CD4-positive, alpha-beta T cell treated with Interferon alpha-2 for 1 hour (primary cell): ENCODE measurements at places on chromosomes 11 and 22.

DNA sequence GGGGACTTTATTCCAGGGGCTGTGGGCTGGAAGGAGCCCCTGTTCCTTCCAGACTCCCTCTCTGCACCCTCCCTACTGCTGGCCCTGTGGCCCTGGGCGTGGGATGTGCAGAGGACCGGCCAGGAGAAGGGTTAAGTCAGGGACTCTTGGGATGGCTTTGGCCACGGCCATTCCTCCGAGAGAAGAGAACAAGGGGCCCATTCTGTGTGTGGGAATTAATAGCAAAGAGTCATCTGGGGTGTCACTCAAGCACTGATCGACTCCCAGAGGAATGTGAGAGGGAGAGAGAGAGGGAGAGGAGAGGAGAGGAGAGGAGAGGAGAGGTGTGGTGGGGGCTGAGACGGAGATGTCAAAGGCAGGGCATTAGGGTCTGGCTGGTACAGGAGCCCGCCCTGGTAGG is 14.2 kb upstream of the SOX10 start:
- no peak for DNase-seq

DNA sequence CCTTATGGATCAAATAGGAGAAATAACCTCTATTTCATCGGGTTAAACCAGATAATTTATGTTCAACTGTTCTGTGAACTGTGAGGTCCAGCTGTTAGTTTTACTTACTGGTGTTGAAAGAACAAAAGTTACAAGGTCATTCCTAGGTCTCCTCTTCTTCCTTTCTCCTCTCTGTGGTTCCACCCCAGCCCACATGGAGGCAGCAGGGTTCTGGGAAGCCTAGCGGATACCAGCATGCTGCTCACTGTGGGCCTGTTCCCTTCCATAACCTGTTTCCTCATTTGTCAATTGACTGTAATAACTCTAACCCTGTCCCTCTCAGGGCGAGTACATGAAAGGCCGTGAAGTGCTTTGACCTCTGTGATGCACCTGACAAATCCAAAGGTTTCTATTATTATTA is 27.8 kb downstream of the RELT start:
- peak; percentile 21 for DNase-seq

DNA sequence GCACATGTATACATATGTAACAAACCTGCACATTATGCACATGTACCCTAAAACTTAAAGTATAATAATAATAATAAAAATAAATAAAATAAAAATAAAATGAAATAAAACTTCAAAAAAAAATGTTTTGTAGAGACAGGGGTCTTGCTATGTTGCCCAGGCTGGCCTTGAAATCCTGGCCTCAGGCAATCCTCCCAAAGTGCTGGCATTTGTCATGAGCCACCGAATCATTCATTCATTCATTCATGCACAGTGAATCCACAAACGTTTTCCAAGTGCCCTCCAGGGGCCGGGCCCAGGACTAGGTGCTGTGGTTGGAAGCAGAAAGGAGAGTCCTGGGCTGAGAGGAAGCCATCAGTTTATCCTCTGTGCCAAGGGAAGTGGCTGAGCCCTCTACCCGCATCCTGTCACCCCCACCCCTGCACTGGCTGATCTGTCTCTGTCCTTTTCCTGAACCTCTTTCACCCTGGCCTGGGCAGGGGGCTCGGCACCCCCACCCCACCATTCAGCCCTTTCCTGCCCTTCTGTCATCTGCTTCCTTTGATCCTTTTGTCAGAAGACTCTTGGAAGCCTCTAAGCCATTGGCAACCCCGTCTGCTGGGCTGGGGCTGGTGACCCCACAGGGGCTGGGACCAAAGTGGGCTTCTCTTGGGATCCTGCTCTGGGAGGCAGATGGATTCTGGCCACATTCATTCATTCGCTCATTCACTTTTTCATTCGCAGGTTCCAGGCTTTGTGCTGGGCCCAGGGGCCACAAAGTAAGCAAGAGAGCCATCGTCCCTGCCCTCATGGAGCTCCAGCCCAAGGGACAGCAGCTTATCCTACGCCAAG is 84.3 kb downstream of the IGLL1 start:
- DNase-seq, result no peak

- no peak for DNase-seq
Measured at GRCh38 chr11:76596652-76597051, 73.9 kb downstream of the LRRC32 start.

DNA sequence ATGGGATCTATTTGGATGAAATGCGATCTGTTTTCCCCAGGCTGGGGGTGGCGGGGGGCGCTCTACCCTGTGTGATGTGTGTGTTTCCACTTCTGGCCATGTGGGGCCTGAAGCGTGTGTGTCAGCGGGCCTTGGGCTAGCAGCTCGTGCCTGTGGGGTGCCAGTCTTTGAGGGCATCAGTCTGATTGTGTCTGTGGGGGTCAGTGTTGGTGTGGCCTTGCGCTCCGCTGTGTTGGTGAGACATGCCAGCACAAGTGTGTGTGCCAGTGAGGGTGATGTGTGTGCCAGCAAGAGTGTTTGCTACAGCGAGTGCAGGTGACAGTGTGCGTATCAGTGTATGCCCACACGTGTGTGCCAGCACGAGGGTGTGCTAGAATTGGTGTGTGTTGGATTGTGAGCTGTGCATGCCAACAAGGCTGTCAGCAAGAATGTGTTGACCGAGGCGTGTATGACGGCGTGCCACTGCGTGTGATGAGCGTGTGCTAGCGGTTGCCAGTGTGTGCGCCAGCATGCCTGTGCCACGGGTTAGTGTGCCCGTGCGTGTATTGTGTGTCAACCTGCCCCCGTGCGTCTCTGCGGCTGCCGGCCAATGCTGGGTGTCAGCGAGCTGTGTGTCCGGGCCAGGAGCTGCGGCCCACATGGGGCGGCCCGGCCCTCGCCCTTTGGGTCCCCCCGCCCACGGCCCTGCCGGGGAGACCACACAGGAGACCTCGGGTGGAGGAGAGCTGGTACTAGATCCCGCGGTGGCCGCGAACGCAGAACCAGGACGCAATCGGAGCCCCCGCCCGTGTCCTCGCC is 519 bp downstream of the ARRB1 start:
- peak; percentile 45 for DNase-seq

- DNase-seq, result no peak
Measured at GRCh38 chr11:105162506-105162905, 22.9 kb upstream of the CARD18 start.

DNA sequence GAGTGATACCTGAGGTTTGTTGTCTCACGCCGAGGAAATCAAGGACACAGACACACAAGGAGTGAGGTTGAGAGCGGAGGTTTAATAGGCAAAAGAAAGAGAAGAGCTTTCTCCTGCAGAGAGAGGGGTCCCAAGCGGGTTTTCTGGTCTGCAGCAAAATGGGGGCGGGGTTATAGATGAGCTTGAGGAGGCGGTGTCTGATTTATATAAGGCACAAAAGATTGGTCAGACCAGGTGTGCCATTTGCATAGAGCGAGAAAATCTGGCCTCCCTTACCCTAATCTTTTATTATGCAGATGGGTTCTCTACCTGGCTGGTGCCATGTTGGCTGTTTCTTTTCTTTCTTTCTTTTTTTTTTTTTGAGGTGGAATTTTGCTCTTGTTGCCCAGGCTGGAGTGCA is 11.8 kb downstream of the C11orf96 start:
- no peak for DNase-seq

GRCh38 chr11:116168459-116168787 is 604.4 kb downstream of the BUD13 start:
- DNase-seq, result no peak

DNA sequence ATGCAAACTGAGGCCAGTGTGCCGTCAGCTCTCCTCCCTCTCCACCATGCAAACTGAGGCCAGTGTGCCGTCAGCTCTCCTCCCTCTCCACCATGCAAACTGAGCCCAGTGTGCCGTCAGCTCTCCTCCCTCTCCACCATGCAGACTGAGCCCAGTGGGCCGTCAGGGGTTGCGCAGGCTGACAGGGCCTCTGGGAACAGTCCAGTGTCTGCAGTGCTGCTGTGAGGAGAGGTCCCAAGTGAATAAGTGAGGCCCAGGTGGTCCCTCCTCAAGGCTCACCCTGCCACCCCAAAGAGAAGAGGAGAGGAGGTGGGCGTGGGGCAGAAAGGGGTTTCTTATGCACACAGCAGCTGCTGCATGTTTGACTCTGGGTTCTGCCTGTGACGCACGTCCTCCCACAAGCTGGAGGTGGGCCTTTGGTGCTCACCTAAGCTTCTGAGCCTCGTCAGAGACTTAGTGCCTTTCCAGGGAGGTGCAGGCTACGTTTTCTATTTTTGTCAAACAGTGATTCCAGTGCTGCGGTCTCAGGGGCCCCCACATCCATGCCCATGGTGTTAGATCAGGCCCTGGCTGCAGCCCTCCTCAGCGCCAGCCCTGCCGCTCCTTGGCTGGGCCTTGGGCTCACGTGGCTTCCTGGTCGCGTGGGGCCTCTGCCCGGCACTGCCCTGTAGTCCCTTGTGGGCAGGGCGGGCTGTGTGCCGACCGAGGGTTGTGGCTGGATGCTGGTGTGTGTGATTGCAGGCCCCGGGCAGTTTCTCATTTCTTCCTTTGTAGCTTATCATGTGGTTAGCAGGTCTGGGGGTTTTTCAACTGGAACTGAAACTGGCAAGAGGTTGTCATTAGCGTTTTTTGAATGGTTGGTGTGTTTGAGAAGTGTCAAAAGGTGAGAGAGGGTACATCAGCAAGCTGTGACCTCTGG is 7.1 kb downstream of the TPCN2 start:
- DNase-seq, result peak; percentile 51
